ENCODE measurements at places on chromosomes 16 and 17. TPM values are rescaled to one million over a fixed set of nuclear protein-coding genes. Genes with fewer than 3 reads are reported as not detected.

- no peak for DNase-seq
These were observed 13.4 kb downstream of the SNX20 start for GRCh38 chr16:50667497-50668367.

FAM20A gene
- total RNA-seq, result not detected

TAF15 gene
- total RNA-seq, result 310 TPM

DNA sequence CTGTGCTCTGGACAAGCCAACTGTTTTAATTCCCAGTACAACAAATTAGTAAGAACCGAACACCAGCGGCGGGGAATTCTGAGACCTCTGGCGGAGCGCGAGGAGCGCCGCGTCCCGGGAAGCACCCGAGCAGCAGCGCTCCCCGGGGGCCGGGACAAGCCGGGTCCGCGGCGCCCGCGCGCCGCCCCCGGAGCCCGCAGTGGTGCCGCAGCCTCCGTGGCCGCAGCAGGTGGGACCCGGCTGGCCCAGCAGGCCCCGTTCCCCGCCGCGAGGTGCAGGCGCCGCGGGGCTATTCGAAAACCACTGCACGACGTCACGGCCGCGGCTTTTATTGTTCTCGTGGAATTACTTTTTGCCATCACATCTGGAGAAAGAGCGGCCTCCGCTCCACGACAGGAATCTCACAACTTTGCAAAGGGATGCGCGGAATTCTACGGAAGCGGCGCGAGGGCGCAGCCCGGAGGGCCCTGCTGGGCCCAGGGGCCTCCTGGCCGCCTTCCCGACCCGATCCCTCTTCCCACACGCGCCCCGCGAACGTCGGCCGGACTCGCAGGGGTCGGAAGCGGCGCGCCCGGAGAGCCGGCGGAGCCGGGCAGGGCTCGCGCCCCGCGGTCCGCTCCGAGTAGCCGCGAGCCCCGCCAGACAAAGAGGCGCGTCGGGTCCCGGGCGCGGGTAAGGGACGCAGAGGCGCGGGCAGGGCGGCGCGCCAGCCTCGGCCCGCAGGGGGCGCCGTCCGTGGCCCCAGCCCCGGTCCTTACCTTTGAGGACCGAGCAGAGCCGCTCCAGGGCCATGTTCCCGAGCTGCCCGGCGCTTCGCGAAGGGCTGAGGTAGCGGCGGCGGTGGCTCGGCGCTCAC, 696 bp downstream of the NETO2 start:
- DNase-seq, result peak; percentile 76

DNA sequence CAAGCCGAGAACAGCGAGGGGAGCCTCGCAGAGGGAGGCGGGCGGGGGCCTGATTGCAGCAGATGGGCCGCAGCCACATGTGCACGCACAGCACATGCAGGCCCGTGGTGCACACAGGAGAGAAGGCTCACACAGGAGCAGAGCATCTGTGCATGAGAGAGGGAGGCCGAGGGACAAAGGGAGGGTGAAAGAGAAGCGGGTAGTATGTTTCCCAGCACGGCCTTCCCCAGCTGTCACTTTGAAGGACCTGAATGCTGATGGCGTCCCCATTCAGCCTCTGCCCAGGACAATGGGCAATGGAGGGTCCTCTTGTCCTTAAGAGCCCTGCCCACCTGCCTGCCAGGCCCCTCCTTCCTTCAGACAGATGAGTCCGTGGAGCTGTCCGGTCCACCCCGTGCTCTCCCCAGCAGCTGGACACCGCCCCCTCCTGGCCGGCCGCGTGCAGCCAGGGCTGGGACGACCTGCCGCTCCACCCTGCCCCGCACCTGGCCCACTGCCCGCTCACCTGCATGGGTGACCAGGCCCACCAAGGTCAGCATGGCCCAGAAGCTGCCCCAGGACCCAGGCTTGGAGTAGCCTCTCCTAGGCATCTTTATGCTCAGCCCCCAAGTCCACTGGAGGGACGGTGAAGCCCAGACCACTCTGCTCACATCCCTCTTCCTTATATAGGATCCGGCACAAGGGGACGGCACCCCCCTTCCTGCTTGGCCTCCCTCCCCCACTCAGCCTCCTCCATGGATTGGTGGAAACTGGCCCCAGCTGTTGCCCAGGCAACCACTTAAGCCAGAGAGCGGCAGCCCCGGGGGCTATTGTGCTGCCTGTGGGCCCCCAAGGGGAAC, at the start of gene BTBD17:
Gene BTBD17, minus strand, starts transcription at position 639 of the 839 bp plus-strand sequence. Its CDS starts 49 bp downstream, at position 590.
- DNase-seq, result peak; percentile 49

GRCh38 chr16:48332978-48333377, 52.2 kb downstream of the SIAH1 start:
- DNase-seq, result no peak

- DNase-seq, result no peak
These were observed 63.9 kb upstream of the HLF start for GRCh38 chr17:55200904-55201303.

TMEM88 gene
- total RNA-seq, result 5.2 TPM

DNA sequence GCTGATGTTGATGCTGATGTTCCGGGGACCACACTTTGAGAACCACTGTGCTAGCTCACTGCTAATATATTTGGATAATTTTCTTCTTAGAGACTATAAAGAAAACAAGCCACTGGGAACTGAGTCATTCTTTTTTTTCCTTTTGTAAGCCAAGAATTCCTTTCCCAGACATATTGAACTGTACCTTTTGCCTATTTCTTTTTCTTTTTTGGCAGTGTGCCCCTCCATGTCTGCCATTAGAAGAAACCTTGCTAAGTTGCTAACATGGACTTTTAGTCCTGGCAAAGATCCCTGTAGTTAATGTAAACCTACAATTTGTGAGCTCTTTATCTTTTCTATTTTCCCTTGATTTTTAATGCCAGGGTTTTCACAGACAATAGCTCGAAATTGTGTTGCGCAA, 17.3 kb upstream of the ERCC4 start:
- no peak for DNase-seq

TAT gene
- not detected for total RNA-seq

- DNase-seq, result no peak
These were observed 45.5 kb downstream of the ZZEF1 start for GRCh38 chr17:4097165-4097960.

DNA sequence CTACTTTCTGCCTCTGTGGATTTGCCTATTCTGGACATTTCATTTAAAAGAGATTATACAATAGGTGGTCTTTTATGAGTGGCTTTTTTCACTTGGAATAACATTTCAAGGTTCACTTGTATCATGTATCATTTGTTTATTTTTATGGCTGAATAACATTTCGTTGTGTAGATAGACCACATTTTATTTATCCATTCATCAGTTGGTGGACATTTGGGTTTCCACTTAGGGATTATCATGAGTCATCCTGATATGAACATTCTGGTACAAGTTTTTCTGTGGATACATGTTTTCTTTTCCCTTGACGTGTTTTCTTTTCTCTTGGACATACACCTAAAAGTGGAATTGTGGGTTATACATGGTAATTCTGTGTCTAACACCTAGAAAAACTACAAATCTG, 25.3 kb downstream of the PRSS54 start:
- DNase-seq, result no peak

DNA sequence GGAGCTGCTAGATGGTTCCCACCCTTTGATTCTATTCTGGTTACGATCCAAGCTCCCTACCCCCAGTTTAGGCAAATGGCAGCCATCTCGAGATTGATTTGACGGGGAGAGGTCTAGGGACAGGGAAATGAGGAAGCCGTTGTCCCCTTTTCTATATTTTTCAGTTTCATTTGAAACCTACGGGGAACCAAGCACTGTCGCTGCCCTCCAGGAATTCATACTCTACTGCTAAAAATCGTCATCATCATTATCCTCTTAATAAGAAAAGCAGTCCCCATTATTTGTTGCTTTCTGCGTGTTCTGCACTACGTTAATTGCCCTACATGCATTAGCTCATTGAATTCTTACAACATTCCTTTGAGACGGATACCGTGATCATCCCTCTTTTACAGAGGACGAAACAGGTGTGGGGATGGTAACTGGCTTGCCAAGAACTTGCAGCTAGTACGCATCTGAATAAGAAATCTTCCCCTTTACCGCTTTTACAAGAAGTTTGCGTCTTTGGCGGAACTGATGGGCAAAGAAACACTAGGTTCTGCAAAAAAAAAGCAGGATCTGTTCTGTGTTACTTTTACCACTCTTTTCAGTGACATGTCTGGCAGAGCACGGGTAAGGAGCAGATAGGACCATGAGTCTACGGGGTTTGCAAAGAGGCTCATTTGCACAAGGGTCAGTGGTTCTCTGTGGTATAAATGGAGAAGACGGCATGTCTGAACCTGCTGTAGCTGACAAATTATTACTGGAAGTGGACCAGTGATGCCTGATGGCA, 1.1 kb downstream of the CCP110 start:
- no peak for DNase-seq

TOP2A gene
- total RNA-seq, result 425 TPM

SOX15 gene
- total RNA-seq, result 0.86 TPM

DNA sequence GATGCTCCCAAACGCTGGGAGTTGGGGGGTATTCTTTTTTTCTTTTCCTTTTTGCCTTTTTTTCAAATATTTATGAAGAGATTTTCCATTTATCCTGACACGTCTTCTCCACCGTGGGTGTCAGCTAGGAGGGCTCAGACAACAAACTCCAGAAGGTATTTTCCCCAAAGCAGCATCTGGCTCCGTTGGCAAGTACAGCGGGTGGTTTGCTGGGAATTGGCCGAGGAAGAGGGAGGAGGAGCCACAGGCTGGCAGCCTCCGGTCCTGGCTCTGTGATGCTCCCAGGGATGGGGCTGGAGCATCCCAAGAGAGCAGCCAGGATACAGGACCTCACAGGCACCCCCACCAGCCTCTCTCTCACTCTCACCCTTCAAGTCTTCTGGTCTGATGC, 10.9 kb upstream of the CACNG4 start:
- no peak for DNase-seq

KCNG4 gene
- total RNA-seq, result not detected

- DNase-seq, result peak; percentile 96
These were observed at the start of gene MRPL28 for GRCh38 chr16:370443-370842. MRPL28 (minus strand) TSS chr16:370538; CDS start chr16:370218, 320 bp downstream.

DNA sequence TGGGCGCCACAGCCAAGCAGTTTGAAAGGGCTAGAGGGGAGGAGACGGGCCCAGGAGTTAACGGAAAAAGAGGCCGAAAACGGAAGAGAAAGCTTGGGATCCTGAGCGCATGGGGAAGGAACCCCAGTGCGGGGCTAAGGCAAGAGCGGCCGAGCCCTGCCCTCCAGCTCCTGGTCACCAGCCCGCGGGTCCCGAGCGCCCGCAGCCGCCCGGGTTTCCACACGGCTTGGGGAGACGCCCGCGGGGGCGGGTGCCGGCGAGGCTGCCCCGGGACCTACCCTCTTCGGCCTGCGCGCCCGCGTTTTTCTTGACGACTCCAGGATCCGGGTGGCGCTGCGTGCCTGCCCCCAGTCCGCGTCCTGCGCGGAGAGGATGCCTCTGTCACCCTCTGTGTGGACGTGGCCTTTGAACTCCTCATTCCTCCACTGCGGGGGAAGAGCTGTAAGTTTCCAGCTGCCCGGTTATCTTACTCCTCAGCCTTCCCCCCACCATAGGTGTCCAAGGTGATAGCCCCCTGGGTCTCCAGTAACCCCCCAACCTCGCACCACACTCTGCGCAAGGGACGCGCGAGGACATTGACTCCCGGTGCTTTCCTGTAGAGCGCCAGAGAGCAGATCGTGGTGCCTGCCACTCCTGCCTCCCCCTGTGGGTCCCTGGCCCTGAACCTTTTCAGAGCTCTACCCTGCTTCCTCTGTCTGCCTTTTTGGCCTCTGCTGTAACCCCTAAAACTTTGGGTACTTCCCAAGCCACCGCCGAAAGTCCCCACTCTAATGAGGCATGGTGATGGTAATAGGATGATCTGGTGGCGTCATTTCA, 1.7 kb upstream of the CDH11 start:
- no peak for DNase-seq

TEX19 gene
- not detected for total RNA-seq

All from activated T-cell treated with anti-CD3 and anti-CD28 coated beads, Interleukin-2, amount 50 U/mL, for 72 hours (primary cell).